ENCODE measurements at places on chromosomes 2 and 18.
A peak's percentile ranks its signal among the peaks of the same experiment; 100 is the strongest.

DNA sequence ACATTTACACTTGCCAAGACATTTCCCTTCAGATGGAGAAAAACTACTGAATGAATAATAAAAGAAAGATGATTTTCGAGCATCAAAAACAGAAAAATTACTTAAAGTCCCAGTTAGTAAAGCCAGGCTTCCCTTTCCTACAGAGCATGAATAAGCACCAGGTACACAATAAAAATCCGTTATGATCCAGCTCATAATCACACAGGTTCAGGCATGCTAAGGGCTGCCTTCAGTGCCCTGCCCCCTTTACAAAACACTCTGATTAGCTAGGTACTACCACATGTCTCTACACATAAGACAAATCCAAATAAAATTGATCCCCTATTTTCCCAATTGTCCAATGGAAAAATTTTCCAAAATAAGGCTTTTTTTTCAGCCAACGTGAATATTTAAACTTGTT lies 413.2 kb upstream of the LRATD1 start:
- no peak for DNase-seq

DNA sequence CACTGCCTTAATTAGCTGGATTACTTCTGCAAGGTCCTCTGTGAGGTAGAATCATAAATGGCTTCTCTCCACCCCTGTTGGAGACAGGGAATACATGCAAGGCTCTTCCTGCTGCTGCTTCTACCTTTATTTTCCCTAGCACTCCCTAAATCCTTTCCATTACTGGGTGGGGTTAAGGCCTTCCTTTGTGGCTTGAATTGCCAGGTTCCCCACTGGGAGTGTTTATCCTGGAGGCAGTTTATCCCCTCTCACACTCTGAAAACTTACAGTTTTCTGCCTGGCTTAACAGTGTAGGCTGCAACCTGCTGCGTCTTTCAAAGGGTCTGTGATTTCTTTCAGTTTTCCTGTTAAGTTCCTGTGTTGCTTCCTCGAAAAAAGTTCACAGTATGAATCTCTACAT lies 1062.3 kb upstream of the CRIM1 start:
- DNase-seq, result no peak

DNA sequence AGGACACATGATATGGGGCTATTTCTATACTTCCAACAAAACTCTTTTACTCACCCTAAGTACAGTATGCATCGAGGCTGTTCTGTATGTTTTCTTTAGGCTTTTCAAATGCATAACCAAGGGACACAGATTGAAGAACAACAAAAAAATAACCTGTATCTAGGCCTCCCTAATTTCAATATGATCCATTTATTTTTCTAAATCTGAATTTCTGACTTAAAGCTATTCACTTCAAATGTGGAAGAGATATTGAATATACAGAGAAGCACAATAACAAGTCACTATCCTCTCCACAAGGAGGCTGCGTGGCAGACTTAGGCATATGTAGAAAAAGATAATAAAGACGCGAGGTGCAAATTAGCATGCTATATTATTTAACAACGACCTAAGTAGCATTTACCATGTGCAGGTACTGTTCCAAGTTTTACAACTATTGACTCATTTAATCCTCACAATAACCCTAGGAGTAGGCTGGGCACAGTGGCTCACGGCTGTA lies 39.3 kb upstream of the MFF start:
- no peak for DNase-seq

DNA sequence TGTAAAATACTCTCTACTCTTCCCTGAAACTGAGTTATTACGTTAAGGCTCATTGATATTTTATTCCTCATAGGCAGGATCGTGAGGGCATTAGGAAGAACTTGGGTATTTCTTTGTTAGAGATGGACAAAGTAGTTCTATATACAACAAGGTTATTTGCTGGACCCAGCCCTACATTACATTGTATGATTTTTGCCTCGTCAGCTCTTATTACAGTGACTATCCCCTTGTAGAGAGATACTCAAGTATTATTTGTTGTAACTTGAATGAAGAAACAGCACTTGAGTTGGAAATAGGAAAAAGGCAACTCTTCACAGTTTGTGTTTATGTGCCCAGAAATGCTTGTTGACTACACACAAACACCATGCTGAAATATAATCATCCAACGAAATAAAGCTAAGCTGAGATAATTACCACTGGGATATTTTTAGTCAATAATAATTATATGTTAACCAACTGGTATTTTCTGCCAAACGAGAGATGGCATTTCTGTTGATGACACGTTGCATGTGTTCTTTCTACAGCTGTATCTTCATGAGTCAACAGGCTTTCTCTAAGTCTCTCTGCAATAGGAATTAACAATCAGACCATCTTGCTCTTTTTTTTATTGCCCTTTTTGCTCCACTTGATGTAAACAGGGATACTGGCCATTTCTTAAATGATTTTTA lies 947.6 kb downstream of the DPP10 start:
- DNase-seq, result no peak

GRCh38 chr2:9342659-9343058 lies 80.7 kb downstream of the ITGB1BP1 start:
- DNase-seq, result no peak

DNA sequence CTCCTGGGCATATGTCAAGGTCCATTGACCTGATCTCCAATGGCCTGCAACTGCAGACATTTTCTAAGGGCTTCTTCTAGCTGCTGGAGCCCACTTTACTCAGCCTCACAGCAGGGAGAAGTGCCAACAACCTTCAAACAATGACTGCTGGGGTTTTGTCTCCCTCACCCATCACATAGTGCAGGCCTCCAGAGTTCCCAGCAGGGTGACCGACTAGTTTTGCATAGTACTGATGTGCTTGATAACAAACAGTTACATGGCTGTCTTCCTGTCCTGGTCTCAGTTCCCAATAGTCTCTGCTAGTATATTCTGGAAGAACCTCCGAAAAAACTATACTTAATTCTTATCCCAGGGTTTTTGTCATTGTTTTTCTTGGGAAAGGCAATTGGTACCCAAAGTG lies 10.4 kb upstream of the NETO1 start:
- no peak for DNase-seq

DNA sequence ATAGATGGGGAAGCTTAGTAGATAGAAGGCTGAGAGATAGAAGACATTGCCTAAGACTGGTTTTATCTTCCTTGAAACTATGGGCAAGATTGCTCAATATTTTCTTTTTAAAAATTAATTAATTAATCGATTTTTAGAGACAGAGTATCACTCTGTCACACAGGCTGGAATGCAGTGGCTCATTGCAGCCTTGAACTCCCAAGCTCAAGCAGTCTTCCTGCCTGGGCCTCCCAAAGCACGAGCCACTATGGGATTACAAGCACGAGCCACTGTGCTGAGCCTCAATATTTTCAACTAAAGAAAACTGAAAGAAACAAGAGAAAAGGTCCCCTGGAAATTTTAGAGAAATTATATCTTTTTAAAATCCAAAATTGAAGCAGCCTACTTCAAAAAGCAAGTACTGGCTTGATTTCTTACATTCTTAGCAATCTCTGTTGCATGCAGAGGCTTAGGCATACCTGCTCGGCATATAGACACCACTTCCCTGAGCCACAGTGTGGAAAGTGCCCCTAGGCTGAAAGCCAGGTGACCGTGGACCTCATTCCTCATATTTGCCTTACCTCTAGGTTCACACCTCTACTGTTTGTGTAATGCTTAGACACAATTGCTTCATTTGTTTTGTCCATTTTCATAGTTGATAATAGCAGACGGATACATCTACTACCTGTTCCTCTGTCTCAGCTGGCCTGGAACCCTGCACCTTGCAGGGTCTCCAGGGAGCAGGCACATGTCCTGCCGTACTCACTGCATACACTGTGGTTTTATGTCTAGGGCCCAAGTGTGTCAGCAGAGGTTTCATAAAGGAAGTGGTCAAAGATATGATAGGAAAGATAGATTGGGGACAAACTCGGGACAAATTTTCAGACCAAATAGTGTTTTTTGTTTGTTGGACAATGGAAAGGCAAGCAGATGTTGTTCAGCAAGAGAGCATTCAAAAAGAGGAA lies 166.5 kb upstream of the ALPP start:
- DNase-seq, result no peak

DNA sequence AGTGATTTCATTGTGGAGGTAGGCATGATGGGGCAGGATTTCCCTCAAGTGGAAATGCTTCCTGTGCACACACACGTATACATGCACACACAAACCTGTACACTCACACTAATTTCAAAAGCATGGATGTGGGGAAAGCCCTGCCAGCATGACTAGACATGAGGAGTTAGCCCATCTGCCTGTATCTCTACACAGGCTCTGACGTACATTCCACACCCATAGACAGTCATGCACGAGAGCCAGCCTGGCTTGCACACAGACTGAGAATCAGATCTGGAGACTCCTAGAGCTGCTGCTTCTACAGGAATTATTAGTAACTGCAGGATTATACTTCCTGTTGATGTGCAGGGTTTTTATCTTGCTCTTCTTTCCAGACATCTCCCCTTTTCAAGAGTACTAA lies 27.3 kb upstream of the NFU1 start:
- DNase-seq, result peak; percentile 77

- no peak for DNase-seq
These were observed 24.6 kb downstream of the TAF1B start for GRCh38 chr2:9867881-9868280.

DNA sequence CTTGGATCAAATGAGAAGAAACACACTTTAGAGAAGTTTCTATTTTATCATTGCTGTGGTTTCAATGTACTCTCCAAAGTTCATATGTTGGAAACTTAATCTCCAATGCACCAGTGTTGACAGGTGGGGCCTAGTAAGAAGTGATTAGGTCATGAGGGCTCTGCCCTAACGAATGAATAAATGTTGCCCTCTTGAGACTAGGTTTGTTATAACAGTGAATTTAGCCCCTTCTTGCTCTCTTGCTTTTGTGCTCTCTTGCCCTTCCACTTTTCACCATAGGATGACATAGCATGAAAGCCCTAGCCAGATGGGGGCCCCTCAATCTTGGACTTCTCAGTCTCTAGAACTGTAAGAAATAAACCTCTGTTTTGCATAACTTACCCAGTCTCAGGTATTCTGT lies 664.8 kb downstream of the DCC start:
- DNase-seq, result no peak

DNA sequence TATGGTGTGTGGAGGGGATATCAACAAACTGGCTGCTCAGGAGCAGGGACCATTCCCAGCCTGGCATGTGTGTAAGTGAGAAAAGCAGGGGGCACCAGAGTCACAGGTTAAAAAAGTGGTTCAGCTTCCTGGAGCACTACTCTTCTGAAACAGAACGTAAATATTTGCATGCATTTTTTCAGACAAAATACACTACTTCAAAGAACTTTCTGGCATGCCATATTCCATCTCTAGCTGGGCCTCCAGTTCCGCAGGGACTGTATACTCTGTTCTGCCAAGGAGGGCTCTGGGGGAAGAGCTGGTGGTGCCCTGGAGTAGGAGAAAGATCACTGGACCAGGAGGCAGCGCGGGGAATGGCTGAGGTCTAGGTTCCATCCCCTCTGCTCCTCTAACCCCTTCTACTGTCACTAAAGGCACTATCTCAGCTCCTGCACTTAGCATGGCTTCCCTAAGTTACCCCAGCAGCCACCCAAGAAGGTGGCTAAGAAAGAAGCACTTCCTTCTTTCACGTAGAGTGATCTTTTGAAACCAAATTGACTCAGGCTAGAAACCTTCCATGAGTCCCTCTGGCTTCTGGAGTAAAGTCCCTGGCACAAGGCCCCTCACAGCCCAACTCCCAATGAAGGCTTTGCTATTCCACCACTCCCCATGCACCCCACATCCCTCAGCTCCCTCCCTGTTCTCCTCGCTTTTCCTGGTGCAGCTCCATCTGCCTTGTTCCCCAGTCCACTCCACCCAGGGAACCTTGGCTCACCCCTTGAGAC lies 57.6 kb upstream of the CABLES1 start:
- peak; percentile 40 for DNase-seq

- DNase-seq, result no peak
These were observed 35.5 kb downstream of the DIS3L2 start for GRCh38 chr2:231996797-231997540.

All from mesenchymal stem cell (in vitro differentiated cells and primary cell).